ENCODE measurements at places on chromosomes 4 and X.

GRCh38 chr4:96471956-96472867 is 632.3 kb downstream of the PDHA2 start:
- DNase-seq, result no peak

DNA sequence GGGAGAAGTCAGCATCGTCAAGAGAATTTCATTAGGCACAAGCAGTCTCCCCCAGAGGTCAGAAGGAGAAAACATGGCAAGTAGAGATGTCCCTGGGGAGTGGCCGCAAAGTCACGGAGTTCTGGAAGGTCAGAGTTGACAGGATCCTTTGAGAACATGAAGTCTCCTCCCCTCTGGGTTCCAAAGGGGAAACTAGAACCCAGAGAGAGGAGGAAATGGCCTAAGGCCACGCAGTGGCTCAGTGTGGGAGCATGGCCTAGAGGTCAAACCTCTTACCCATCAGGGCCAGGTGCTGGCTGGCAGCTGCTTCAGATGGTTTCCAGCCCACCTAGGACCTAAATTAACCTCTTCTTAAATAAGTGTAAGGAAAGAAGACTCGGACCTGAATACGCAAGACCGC is 884 bp downstream of the IDH3G start:
- DNase-seq, result no peak

- DNase-seq, result no peak
Measured at GRCh38 chrX:44227991-44228390, 115.5 kb downstream of the EFHC2 start.

DNA sequence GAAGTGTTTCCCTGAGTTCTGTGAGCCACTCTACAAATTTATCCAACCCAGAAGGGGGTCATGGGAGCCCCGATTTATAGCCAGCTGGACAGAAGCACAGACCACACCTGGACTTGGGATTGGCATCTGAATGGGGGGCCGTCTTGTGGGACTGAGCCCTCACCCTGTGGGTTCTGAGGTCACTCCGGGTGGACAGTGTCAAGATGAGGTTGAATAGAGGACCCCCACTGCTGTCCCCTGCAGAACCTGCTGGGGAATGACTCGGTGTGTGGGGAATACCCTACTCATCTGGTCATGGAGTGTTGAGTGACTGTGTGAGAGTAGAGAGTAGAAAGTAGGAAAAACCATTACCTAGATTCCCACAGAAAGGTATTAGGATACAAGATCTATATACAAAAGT is 67.5 kb downstream of the ZFYVE28 start:
- DNase-seq, result no peak

DNA sequence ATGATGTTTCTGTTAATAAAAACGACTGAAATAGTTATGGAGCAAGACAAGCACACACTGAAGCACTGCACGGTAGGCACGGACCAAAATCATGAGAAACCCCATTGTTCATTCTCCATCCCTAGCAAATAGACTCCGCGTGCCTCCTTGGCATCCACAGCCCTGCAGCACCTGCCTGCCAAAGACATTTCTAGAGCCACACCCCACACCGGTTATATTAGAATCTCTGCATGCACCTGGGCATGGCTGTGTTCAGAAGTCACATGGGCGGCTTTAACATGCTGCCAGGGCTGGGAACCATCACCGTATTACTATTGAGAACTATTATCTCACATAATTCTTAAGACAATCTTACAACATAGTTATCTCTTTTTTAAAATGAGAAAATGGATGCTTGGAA is 5.9 kb downstream of the PDLIM3 start:
- no peak for DNase-seq

GRCh38 chrX:133838761-133839676 is 146.4 kb downstream of the GPC3 start:
- no peak for DNase-seq

GRCh38 chrX:18010253-18010652 is 149.2 kb upstream of the RAI2 start:
- no peak for DNase-seq

DNA sequence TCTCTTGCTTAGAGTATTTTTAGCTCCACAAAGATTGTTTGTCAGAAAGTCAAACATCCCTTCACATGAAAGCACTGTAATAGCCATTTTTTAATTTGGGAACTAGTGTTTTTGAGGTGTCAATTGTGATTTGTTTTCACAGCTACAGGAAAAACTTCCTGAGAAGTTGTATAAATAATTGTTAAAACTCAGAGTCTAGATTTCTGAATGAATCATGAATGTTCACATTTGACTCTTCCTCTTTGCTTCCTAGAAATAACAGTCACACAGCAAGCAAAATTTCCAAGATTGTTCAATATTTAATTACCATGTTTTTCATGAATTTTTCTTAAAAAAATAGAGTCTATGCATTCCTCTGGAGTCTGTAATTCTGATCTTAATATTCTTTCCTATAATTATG is 156.9 kb upstream of the SLC7A11 start:
- DNase-seq, result no peak

- DNase-seq, result no peak
Measured at GRCh38 chr4:16464651-16465050, 238.4 kb upstream of the TAPT1 start.

DNA sequence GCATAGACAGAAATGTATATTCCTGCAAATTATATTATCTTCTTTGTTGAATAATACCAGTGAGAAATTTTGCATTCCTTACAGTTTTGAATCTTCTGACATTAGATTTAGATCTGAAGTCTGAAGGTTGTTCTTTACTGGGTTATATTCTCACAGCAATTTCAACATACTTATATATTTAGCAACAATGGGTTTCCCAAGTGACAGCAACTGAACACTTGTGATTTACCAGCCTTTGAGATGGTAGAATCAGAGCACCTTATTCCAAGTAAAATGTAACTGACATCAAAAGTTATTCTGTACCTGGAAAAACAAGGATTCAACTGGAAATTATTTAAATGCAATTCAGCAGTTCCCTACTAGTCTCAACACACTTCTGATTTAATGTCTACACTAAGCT is 66.0 kb downstream of the RELL1 start:
- DNase-seq, result no peak

All from stimulated activated CD8-positive, alpha-beta memory T cell treated with anti-CD3 and anti-CD28 coated beads, Interleukin-4, amount 100 ng/mL, for 1 hour (primary cell).